ENCODE measurements at places on chromosomes 6 and 20.

GRCh38 chr20:42352096-42352495 lies 733.9 kb upstream of the CHD6 start:
- no peak for DNase-seq

DNA sequence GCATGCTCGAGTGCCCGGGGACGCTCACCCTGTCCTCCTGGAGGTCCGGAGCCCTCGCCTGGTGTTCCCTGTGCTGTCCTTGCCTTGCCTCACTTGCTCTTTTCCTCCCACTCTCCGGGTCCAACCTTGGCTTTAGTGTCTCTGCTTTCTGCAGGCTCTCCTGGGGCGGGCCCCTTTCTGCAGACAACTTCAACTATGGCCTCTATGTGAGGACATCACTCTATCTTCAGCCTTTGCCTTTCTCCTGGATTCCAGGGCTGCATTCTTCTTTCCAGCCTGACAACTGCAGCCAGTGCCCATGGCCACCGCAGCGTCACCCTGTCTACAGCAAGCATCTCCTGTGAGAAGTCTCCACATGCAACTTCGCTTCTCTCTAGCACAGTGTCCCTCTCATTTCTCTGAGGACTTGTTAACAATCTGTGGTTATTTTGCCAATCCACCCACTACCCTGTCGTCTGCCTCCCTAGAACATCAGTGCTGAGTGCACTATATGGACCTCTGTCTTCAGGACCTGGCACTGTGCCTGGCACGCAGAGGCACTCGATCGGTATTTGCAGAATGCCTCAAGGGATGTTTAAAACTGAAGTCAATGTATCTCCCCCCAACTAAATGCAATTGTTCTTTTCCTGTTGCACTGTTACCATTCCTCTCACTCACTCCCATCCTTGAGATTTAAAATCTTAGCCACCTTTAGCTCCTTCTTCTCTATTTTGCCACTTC lies 35.9 kb downstream of the FOXC1 start:
- peak; percentile 10 for DNase-seq

DNA sequence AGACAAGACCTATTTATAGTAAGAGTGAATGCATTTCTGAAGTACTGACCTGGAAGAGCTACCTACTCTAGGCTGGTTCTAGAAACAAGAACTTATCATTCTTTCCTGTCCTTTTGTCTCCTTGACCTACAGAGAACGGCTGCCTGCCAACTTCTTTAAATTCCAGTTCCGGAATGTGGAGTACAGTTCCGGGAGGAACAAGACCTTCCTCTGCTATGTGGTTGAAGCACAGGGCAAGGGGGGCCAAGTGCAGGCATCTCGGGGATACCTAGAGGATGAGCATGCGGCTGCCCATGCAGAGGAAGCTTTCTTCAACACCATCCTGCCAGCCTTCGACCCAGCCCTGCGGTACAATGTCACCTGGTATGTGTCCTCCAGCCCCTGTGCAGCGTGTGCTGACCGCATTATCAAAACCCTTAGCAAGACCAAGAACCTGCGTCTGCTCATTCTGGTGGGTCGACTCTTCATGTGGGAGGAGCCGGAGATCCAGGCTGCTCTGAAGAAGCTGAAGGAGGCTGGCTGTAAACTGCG lies 8.3 kb downstream of the APOBEC2 start:
- DNase-seq = no peak

DNA sequence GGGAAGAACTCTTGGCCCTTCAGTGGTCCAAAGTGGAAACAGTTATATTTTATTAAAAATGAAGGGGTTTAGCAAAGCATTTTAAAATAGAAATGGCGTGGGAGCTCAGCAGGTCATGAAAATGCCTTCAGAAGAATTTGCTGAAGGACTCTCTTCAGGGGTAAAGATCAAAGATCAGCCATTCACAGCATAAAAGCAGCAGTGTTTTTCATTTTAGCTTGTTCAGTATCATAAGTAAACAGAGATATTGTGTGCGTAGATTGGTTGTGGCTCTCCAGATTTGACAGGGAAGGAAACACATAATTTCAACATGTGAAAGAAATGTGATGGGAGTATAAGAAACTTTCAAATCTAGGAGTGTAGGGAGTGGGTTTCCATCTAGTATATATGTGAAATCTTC lies 519.2 kb upstream of the MAP3K7 start:
- DNase-seq = no peak

GRCh38 chr20:21393816-21394519 lies 3.4 kb downstream of the NKX2-4 start:
- DNase-seq = no peak

GRCh38 chr20:62377615-62378178 lies 9.2 kb upstream of the RPS21 start:
- no peak for DNase-seq

All from fibroblast of mammary gland (primary cell).